ENCODE measurements at places on chromosomes 7 and 10.

- no peak for DNase-seq
These were observed 25.3 kb downstream of the CROT start for GRCh38 chr7:87370660-87371180.

- DNase-seq, result no peak
These were observed 414.1 kb upstream of the LRRN3 start for GRCh38 chr7:110676785-110677184.

GRCh38 chr7:3200504-3200903, 100.5 kb upstream of the SDK1 start:
- DNase-seq, result peak; percentile 41

- no peak for DNase-seq
These were observed 3.3 kb upstream of the GLCCI1 start for GRCh38 chr7:7965301-7965700.

- DNase-seq, result no peak
These were observed 285.6 kb downstream of the HGF start for GRCh38 chr7:81484261-81484660.

- DNase-seq, result no peak
These were observed 204.9 kb downstream of the CCDC3 start for GRCh38 chr10:12796401-12797160.

- DNase-seq, result peak; percentile 9
These were observed 64.8 kb upstream of the PRKAR2B start for GRCh38 chr7:106979551-106980357.

GRCh38 chr7:71485586-71485985, 353.6 kb downstream of the GALNT17 start:
- no peak for DNase-seq

- DNase-seq, result no peak
These were observed 558.8 kb upstream of the C7orf33 start for GRCh38 chr7:148031811-148032210.

- DNase-seq, result no peak
These were observed 44.9 kb downstream of the FIGNL1 start for GRCh38 chr7:50405221-50405620.

Measured in H1 (cell line).